ENCODE measurements at places on chromosomes 1 and 21.
A peak's percentile ranks its signal among the peaks of the same experiment; 100 is the strongest.

DNA sequence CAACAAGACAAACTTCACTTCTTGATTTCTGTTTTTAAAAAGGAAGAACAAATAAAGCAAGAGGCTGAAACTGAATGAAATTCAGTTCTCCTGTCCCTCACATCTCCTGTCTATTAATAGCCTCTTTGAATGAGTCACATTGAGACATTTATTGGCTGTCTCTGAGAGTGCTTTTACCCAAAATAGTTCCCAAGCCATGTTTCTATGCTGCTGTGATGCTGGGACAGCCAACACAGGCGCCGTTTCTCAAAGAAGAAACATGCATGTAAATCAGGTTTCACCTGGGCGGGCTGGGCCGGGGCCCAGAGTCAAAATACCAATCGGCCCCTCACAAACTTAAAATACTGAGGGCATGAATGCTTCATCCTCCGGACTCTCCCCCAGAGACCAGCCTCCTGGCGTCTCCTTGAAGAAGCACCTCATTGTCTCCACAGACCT is 105.2 kb downstream of the EDEM3 start:
- DNase-seq, result no peak

GRCh38 chr1:232886271-232886670 is 64.1 kb upstream of the NTPCR start:
- no peak for DNase-seq

DNA sequence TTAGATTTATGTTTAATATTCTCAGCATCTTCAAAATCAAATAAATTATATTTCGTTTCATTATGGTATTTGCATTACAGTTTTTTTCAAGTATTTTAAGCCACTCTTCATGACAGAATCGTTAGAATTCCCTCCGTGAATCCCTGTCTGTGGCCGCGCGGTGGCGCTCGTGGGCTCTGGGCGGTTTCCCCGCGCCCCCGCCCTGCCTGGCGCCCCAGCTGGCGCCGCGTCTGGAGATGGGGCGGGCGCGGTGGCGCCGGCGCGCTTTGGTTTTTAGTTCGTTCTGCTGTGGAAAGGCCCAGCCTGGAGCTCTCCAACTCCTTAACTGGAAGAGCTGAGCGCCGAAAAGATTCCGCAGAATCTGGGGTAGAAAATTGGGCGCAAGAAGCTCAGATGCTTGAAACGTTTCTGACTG is 25.7 kb downstream of the PRMT2 start:
- peak; percentile 42 for DNase-seq

DNA sequence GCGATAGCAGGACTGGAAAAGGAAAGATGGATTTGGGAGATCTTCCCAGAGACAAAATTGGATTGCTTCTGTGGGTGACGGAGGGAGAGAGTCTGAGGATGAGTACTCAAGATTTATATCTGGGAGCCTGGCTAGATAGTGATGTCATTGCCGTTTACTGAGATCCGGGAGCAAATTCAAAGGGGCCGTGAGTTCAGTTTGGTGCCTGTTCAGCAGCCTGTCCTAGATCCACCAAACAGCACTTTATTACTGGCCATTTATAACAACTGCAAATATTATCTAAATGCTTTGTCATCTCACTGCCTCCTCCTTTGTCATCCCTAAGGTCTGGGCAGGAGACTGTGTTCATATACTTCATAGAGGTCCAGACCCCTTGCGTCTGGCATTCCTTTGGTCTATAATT is 29.2 kb downstream of the MAPKAPK2 start:
- no peak for DNase-seq

DNA sequence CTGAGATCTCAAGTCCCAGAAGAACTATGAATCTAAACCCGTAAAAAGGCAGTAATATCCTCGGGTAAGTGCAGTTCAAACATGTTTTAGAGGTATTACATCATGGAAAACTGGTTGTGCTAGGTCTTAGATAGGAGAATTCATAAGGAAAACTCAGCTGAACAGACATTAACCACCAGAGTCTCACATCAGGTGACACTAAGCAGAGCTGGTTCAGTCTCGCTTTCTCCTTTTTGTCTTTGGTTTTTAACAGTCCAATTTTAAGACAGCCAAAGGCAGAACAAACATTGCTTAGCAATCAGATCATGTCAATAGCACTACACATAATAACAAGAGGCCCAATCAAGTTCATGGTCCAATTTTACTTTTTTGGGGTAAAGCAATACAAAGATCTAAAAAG is 63.1 kb upstream of the MUTYH start:
- DNase-seq, result no peak

GRCh38 chr1:25908161-25908560 is 1.9 kb upstream of the STMN1 start:
- DNase-seq, result no peak
